ENCODE measurements at places on chromosomes 6 and 20.

GRCh38 chr6:129188795-129189194 lies 305.9 kb downstream of the LAMA2 start:
- DNase-seq = no peak

- DNase-seq = no peak
These were observed 171.1 kb downstream of the FOXA2 start for GRCh38 chr20:22412977-22413868.

GRCh38 chr6:142794424-142794823 lies 150.6 kb downstream of the HIVEP2 start:
- no peak for DNase-seq

DNA sequence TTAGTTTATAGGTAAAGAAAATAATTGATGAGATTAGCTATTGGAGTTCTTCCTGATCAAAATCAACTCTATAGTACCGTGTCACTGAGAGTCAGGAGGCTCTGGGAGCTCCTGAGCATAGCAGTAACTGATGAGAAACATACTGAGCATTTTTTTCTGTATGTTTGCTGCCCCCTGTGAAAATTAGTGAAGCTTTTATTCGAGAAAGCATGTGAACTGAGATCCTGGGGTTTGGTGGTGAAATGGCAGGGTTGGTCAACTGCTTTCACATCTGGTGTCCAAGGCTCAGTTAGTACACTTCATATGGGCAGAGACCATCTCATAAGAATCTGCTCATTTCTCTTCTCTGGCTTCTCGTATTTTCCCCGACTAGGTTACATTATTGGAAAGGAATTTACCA lies 4.1 kb upstream of the ABT1 start:
- no peak for DNase-seq

- peak; percentile 69 for DNase-seq
These were observed 3.0 kb downstream of the TCEA2 start for GRCh38 chr20:64065974-64066343.

- DNase-seq = no peak
These were observed 5.1 kb upstream of the BPI start for GRCh38 chr20:38298768-38299288.

DNA sequence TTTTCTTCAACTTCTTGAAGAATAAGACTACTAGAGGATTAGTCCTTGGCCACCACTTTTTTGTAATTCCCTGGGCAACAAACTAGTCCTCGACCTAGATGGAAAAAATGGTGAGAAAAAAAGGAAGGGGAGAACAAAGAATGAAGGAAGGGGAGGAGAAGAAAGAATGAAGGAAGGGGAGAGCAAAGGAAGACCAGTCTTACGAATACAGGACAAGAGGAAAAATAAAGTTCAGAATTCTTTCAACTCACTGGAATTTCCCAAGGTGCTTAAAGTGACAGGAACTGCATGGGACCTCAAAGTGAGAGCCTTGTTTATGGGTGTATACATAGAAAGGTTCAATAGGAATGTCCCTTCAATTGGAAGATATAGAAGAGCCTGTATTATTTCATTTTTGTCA lies 509.3 kb upstream of the JARID2 start:
- no peak for DNase-seq

- DNase-seq = no peak
These were observed 1.3 kb upstream of the KCNQ2 start for GRCh38 chr20:63473555-63474449.

- no peak for DNase-seq
These were observed 1.2 kb upstream of the TMEM217 start for GRCh38 chr6:37259191-37259590.

DNA sequence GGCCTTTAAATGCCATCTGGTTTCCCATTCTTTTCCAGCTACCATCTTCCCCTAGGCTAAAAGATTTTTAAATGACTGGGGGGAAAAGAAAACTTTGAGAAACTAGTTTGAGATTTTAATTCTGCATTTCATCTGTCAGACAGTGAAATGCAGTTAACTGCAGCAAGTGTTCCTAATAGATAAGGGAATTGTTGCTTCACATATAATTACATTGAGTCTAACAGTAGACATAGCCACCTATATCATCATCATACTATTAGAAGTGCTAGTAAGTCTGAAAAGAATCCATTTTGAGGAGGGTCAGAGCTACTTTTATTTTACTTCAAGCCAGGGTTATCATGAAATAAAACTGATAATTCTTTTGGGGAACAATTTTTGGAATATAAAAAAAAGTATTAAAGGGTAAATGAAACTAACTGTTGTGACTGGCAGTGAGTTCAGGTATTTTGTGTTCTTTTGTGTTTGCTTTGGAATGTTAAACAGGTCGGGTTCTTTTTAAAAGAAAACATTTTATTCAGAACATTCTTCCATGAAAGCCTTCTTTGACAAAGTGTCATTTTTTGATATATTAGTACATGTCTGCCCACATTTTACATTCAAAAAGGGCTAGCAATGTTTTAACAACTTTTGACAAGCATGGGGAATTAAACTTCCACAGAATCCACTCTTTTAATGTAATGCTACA lies 170.1 kb downstream of the HS3ST5 start:
- DNase-seq = no peak

GRCh38 chr6:167049275-167049674 lies 50.1 kb downstream of the CEP43 start:
- no peak for DNase-seq

GRCh38 chr20:32479012-32479411 lies 106.1 kb downstream of the NOL4L start:
- no peak for DNase-seq

DNA sequence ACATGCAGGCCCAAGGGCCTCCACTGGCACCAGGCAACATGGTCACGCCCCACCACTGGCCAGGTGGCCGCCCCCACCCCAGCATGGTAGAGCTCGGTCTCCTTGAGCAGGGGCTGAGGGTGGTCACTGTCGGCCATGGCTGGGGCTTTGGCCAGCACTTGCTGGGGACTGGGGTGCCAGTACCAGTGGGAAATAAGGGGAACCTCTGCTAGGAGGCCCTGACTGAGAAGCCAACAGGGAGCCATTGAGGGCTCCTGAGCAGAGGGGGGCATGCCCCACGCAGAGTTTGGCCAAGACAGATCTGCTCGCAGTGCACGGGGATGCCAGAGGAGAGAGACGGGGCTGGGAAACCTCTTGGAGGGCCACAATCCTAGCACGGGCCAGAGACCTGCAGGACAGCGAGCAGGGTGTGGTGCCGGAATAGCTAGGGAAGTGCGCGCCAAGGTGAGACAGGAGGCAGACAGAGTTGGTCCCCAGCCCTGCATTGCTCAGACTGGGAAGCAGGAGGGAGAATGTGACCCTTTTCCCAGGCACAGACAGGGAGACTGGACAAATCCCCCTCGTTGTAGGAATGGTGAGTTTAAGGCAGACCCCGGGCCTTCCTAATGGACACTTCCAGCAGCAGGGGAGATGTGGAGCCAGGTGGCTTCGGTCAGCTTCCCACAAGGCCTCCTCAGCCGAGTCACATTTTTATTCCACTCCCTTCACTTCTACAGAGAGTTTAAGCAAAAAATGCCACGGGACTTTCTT lies 179.0 kb upstream of the CST7 start:
- no peak for DNase-seq

GRCh38 chr20:22905658-22906057 lies 129.5 kb upstream of the SSTR4 start:
- DNase-seq = no peak

- no peak for DNase-seq
These were observed 42.7 kb downstream of the SASH1 start for GRCh38 chr6:148385379-148385778.

- no peak for DNase-seq
These were observed 30.9 kb upstream of the CCN5 start for GRCh38 chr20:44684047-44684967.

DNA sequence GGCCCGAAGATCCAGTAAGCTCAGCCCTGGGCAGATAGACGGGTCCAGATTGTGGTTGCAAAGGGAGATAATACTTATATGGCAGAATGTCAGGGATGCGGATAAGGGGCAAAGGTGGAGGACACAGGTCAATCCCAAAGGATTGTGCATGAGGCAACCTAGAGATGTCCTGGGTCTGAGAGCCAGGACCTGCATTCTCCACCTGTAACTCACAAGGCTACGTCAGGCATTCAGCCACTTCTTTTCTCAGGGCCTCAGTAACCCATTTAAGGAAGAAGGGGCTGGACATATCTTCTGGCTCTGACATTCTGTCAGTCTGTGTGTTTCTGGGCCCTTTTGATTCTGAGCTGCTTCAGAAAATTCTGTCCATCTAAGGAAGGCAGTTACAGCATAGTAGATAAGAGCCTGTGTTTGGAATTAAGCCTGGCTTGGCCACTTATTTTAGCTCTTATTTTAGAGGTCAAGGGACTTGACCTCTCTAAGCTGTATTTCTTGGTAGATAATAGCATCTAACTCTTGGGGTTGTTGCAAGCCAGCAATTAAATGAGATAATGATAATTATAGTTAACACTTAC lies 40.2 kb downstream of the CNBD2 start:
- DNase-seq = no peak

DNA sequence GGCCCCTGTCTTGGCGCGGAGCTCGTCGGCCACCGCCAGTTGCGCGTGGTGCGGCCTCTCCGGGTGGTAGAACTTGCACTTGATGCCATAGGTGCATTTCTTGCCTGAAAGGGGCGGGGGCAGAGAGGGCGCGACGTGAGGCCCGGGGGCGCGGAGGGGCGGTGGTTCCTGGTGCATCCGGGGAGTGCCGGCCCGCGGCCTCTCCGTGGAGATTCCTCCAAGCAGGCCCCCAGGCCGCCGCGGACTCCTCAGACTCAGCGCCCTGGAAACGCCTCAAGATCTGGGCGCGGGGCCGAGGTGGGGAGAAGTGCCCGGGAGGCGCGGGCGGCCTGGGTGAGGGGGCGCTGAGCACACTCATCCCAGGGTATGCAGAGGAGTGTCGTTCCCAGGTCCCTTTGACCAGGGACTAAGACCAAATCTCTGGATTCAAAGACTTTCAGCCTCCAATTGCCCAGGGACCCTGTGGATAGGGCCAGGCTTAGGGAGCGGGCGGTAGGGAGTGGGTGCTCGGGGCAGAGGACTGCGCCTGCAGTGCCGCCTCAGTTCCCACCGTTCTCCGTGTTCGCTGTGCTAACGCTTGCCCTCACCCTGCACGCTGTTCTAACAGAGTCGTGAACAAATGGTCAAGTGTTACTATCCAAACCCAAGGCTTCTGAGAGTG lies 33.3 kb downstream of the ZC3H12D start:
- peak; percentile 71 for DNase-seq

Data from iPS-NIHi11 (cell line).